ENCODE measurements at places on chromosomes 3 and 15.
A peak's percentile ranks its signal among the peaks of the same experiment; 100 is the strongest.

DNA sequence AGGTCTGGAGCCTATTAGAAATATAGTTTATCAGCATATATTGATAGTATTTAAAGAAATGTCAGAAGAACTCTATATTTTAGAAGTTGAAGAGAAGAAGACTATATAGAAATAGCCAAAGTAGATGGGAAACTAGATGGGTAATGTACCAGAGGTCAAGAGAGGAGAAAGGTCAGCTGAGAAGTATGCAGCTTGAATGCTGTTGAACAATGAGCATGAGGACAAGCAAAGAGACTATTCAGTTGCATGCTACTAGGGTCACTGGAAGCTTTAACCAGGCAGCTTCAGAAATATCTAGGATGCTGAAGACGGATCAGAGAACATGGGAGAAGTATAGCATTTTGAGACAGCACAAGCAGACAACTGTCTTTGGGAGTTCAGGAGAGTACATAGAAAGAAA is 19.6 kb upstream of the TIPARP start:
- no peak for DNase-seq

DNA sequence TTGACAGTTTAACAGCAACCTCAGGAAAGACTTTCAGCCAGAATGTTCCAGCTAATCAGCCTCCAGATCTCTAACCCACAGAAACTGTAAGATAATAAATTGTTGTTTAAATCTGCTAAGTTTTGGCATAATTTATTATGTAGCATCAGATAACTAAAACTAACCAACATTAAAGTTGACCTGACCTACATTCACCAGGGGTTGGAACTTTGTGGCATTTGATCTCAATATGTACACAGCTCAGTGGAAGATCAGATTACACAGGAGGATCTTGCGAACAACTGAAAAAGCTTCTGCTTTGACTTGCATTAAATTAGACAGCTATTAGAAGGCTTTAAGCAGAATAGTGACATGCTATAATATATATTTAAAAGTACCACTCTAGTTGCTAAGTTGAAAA is 91.4 kb upstream of the POU1F1 start:
- DNase-seq = no peak

- no peak for DNase-seq
These were observed 73.4 kb downstream of the NUP210 start for GRCh38 chr3:13346481-13347389.

- DNase-seq = peak; percentile 85
These were observed 152.4 kb downstream of the LEKR1 start for GRCh38 chr3:156978481-156978961.

- DNase-seq = no peak
These were observed 359.1 kb upstream of the IL12A start for GRCh38 chr3:159629329-159630084.

GRCh38 chr3:171704814-171705213 is 105.5 kb downstream of the PLD1 start:
- no peak for DNase-seq

DNA sequence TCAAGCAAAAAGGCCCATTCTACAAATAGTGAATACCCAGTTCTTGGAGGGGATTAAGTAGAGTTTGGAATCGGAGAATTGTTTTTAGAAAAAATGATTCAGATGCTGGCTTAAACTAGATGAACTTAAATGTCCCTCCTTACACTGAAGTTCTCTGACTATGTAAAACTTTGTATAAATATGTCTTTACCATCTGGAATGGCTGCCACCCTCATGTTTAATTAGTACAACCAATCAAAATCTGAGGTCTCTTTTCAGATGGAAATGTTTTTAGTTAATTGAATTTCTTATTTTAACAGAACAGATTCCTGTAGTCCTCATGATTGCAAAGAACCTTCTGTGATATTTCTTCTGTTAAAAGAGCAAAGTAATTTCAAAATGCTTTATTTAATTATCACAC is 94.8 kb downstream of the CADM2 start:
- DNase-seq = no peak

DNA sequence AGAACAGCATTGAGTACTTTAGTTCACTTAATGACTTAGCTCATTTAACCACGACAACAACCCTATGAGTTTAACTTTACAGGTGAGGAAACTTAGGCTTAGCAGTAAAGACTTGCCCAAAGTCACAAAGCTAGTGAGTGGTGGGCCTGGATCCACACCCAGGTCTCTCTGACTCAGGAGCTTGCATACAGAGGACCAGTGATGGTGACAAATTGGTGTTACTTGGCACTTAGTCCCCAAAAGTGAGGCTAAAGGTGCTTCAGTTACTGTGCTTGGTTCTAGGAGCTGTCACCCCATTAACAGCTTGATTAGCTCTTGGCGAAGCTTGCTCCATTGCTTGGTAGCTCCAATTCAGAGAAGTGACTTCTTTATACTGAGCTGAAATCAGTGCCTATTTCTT is 6.1 kb downstream of the CELF6 start:
- DNase-seq = no peak

DNA sequence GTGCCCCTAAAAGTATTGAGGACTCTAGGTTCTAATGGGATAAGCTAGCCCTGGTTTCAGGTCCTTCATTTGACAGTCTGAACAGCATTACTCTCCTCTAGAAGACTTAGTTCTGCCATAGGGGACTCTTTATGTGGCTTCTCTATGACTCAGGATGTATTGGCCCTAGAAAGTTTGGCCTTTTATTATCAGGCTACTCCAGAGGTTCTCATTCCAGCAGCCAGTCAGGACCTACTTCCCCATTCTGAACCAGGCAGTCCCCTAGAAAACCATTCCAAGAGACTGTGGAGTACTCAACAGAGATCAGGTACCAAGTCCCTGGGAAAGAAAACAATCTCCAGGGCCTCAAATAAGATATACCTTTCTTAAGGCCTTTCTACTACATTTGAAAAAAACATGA is 157.9 kb upstream of the TSPAN3 start:
- DNase-seq = peak; percentile 45

DNA sequence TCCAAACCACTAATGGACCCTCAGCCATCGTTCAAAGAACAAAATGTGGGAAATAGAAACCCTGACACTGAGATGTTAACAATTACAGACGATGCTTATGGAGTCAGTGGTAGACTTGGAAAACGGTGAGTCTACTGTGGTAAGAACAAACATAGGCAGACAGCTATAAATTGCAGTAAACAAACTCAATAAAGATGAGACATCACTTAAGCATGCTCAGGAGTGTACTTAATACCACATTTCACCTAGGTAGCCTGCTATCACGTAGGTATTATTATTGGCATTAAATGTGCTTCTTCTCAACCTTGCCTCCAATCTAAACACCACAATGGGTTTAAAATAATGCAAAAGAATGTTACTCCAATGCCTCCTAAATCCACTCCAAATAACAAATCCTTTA is 2.5 kb downstream of the OSBPL10 start:
- no peak for DNase-seq

- no peak for DNase-seq
These were observed 98.7 kb downstream of the RAP2B start for GRCh38 chr3:153260681-153261080.

DNA sequence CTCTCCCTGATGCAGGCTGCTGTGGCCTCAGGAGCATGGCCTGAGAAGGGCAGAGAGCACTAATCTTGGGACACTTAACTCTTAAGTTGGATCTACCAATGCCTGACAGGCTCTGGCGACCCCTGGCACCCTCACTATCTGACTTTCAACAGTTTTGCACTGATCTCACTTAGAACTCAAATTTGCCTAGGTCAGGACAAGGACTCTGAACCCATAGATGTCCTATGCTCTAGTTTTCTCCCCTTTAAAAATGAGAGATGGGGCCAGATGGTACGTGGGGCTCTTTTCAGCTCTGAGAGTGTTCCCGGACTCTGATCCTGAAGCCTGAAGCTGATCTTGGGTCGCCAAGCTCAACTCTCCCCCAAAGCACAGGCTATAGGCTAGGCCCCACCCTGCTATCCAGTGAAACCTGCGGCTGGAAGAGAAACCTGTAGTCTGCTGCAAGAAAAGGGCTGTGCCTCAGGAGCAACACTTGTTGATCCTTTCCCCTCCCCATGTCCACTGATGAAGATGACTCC is 65.7 kb downstream of the RPL39L start:
- DNase-seq = no peak

DNA sequence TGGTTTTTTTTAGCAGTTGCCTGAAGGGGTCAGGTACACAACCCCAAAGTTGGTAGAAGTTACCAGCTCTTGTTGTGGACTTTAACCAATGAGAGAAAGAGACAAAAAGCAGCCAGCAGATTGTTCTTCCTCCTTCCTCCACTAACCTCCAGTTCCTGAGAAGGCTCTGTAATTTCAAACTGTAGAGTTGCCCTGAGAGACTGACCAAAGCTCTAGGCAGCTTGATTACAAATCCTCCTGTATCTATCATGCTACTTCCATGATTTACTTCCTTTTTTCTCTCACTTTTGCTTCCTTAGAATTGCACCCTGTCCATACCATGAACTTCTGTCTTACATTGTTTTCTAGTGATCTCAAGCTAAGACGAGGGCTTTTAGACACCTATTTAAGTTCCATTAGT is 29.2 kb downstream of the NSUN3 start:
- peak; percentile 82 for DNase-seq

DNA sequence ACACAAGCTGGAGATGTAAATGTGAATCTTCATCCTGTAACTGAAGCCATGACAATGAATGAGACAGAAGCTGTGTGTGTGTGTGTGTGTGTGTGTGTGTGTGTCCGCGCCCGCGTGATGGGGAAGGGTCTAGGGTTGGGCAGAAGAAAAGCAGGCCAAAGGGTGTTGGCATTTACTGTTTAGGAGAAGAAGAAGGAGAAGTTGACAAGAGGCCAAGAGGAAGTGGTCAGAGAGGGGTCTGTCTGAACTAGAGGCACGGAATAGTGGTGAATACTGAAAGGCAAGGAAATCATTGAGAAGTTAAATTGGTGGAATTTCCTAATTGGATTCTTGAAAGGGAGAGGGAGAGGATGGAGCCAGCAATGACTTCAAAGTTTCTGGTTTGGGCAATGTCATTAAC is 5.6 kb upstream of the NCEH1 start:
- DNase-seq = peak; percentile 89

- DNase-seq = no peak
These were observed 14.3 kb downstream of the SLC28A1 start for GRCh38 chr15:84898761-84899160.

- DNase-seq = no peak
These were observed 223.9 kb downstream of the TLE3 start for GRCh38 chr15:69873807-69874206.

- no peak for DNase-seq
These were observed 102.6 kb upstream of the GAP43 start for GRCh38 chr3:115520651-115521245.

DNA sequence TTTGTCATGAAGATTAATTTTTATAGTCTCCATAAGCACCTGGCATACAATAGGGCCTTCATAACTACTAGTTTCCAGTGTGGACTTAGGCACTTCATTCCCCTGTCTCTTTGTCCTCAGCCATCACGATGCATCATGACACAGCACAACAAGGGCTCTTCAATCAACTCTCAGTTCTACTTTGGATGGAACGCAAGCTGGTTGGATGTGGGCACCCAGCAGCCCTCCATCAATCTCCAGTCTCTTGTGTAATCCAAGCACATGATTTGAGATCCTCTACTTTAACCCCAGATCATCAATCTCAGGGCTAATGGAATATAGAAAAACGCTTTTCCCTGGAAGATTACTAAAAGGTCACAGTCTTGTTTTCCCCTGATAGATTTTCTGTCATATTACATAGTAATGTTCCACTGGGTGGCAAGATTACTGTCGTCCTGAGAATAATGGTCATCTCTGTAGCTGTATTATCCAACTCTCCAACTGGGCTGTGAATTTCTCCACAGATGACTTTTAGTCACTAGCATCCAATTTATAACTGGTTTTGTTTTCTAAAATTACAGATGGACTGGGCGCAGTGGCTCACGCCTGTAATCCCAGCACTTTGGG is 22.9 kb upstream of the CHRNA7 start:
- DNase-seq = no peak

- no peak for DNase-seq
These were observed 14.4 kb upstream of the TSC22D2 start for GRCh38 chr3:150393745-150394144.

- DNase-seq = no peak
These were observed 20.5 kb upstream of the ENTPD3 start for GRCh38 chr3:40366203-40367162.

- peak; percentile 41 for DNase-seq
These were observed 815 bp downstream of the ULK4 start for GRCh38 chr3:41960826-41961750.

GRCh38 chr3:193971966-193972365 is 164.0 kb upstream of the HES1 start:
- no peak for DNase-seq

DNA sequence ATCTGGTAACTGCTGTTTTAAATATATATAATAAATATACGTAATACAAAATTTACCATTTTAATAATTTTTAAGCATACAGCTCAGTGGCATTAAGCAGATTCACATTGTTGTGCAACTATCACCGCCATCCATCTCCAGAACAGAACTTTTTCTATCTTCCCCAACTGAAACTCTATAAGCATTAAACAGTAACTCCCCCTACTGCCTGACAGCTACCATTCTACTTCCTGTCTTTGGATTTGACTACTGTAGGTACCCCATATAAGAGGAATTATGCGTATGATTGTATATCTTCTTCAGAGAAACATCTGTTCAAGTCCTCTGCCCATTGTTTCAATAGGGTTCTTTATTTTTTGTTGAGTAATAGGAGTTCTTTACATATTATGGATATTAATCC is 36.8 kb downstream of the EID1 start:
- DNase-seq = peak; percentile 73

DNA sequence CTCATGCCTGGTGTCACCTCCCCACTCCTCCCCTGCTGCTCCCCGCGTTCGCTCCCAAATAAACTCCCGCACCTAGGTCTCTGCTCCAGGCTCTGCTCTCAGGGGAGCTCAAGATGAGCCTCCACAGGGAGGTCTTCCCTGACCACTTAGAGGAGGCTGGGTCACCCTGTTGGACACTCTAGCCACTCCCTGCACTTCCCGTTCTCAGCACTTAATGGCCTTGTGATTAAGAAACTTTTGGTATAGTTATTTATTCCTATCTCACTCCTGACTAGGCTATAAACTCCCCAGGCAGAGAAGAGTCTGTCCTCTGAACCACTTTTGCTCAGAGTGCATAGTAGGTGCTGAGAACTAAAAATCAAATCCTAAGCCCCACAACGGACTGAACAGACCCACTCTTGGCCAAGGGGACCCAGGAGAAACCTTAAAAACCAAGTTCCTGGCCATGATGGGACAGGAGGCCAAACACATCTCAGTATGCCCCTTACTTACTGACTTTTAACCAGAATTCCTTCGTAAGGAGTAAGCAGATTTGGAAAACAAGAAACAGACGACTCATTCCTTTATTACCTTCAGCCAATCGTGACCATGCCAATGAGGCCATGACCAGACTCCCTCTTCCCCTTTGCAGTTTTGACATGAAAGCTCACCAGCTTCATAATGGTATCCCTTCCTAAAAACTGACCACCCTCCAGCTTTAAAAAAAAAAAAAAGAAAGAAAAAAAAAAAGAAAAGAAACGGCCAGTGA is 69.0 kb upstream of the HRH1 start:
- DNase-seq = peak; percentile 51

- DNase-seq = no peak
These were observed 218.9 kb upstream of the THRB start for GRCh38 chr3:24713516-24713915.

- DNase-seq = no peak
These were observed 364.9 kb upstream of the RBMS3 start for GRCh38 chr3:28915741-28916500.

GRCh38 chr3:5096336-5097008 is 25.6 kb upstream of the ARL8B start:
- no peak for DNase-seq

- peak; percentile 27 for DNase-seq
These were observed 59.4 kb downstream of the SLC6A6 start for GRCh38 chr3:14461748-14462324.
